WERI-Rb-1 (cell line): ENCODE measurements at places on chromosomes 1 and 21.

DNA sequence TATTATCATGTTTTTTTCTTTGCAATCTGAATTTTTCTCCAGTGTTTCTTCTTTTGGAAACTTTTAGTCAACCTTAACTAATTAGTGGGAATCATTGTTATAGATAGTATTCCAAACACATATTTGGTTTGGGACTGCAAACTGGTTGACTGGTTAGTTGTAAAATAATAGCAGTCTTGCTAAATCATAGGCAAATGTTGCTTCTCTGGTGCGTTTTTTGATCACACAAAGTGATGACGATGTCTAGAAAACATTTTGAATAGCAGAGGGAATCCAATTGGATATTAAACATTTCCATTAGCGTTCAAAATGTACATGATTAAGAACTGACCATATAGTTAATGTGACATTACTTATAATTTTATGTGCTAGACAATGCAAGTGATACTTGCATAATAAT lies 4.5 kb downstream of the DNAJB4 start:
- DNase-seq = no peak

GRCh38 chr1:62314454-62315350 lies 4.5 kb downstream of the KANK4 start:
- no peak for DNase-seq

- no peak for DNase-seq
Observed at GRCh38 chr1:7663451-7664146, 107.5 kb upstream of the VAMP3 start.

DNA sequence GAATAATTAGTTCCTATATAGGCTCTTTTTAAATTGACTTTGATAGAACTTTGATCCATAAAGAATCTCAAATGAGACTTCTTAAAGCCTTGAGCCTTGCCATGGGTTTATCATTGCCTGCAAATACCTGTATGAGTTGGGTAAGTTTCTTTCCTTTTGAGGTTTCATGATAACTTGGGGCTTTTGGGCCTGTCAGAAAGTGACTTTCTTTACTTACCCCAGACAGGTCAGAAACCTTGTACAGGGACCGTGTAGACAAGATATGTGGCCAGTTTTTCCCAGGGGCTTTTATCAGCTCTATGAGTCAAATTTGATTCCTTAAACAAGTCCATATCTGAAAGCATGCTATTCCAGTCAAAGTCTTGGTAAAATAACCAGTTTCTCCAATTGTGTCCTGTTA lies 17.3 kb downstream of the KCTD3 start:
- no peak for DNase-seq

- no peak for DNase-seq
Observed at GRCh38 chr1:36274201-36274600, 32.0 kb upstream of the SH3D21 start.

DNA sequence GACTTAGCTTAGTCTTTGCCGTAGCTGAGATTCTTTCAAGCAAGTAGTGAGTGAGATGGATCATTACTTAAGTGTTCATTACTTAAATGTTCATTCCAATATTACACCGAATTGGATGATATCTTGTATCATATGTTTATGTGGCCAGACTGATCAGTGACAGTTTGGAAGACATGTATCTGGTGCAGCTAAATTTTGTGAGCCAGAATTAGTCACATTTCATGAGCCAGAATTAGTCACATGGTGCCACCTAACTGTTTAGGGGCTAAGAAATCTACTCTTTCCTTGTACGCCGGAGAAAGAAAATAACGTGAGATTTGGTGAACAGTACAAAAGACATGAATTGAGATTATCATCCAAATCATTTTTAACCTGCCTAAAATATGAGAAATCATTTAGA lies 355.6 kb downstream of the USP25 start:
- DNase-seq = no peak

GRCh38 chr1:199490769-199491527 lies 536.6 kb upstream of the NR5A2 start:
- DNase-seq = no peak

DNA sequence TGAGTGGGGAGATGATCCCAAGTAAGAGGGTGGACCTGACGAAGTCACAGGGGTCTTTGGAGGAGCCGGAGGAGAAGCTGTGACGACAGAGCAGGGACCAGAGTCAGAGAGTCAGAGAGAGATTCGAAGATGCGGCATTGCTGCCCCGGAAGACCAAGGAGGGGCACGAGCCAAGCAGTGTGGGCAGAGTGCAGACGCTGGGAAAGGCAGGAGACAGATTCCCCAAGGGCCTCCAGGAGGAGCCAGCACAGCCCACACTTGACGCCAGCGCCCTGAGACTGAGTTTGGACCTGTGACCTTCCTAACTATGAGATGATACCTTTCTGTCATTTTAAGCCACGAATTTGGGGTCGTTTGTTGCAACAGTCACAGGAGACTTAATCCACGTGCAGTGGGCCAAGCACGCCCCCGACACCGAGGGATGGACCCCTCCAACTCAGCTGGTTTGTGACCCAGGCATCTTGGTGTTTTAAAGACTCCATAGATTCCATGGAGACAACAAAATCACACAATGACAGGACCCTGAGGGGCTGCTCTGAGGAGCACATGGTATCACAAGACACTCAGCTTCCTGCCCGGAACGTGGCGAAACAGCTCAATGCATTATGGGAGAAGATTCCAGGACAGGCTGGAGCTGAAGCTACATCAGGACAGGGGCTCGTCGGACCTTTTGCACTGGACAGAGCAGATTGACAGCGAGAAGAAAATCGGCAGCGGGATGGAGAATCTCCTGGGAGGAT lies 11.0 kb upstream of the TFF1 start:
- DNase-seq = no peak

- no peak for DNase-seq
Observed at GRCh38 chr1:37840711-37841110, 18.7 kb downstream of the MTF1 start.

GRCh38 chr21:43940329-43941050 lies 71.6 kb upstream of the TRAPPC10 start:
- DNase-seq = peak; percentile 70

- DNase-seq = no peak
Observed at GRCh38 chr1:4696753-4697152, 42.3 kb downstream of the AJAP1 start.

DNA sequence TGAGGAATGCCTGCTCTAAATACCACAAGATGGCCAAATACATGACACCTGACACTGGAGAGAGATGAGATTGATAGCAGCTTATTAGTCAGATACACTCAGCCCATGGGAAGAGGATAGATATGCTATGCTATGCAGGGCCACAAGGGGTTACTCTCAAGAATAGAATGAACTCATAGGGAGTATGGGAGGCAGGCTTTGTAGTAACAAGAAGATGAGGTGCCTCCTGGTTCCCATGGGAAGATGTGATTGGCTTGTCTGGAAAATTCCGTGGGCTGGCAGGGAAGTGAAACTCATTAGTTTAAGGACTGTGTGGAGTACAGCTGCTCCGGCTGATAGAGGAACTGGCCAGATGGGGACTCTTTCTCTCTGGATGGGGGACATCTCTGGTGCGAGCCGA lies 16.5 kb downstream of the CCDC30 start:
- DNase-seq = peak; percentile 9

GRCh38 chr1:83954166-83954823 lies 44.6 kb downstream of the TTLL7 start:
- DNase-seq = peak; percentile 75

- DNase-seq = peak; percentile 42
Observed at GRCh38 chr1:188782220-188782841, 1695.3 kb downstream of the BRINP3 start.

- no peak for DNase-seq
Observed at GRCh38 chr1:215360758-215361157, 206.3 kb upstream of the KCTD3 start.

DNA sequence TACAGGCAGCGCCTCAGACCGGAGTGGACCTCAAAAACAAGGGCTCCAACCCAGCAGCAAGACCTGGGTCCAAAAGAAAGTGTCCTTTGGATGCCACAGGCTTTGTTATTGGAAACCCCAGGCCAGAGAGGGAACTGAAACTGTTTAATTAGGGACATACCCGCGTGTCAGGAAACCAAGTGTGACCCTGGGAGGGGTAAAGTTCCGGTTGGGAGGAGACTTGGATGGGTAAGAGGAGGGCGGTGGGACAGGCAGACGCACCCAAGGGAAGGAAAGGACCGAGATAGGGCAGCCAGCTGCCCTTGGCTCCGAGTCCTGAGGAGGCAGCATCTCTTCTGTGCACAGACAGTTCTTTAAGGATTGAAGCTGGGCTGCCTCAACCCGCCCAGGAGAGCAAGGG lies 71.4 kb downstream of the CDC7 start:
- DNase-seq = no peak

DNA sequence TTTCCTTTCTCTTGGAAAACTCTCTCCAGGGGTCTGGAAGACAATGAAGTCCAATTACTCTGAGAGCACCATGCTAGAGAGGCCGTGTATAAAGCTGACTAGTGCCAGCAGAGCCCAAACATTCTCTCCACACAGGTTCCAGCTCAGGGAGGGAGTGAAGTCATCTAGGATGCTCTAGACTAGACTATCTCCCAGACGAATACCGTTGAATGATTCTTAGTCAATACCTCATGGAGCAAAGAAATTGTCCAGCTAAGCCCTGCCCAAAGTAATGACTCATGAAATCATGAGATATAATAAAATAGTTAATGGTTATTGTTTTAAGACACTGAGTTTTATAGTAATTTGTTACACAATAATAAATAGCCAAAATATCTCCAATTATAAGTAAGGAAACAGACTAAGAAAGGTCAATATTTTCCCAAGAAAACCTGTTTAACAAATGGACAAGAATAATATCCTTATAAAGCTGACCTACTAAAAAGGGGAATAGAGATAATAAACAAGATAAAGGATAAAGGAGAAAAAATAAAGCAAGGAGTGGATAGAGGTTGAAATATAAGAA lies 163.9 kb upstream of the LRRC7 start:
- DNase-seq = no peak

- no peak for DNase-seq
Observed at GRCh38 chr1:107979926-107980325, 14.9 kb upstream of the VAV3 start.

GRCh38 chr21:46185716-46186115 lies 1.5 kb upstream of the SPATC1L start:
- DNase-seq = no peak

GRCh38 chr1:168372307-168372706 lies 91.6 kb downstream of the TBX19 start:
- no peak for DNase-seq

DNA sequence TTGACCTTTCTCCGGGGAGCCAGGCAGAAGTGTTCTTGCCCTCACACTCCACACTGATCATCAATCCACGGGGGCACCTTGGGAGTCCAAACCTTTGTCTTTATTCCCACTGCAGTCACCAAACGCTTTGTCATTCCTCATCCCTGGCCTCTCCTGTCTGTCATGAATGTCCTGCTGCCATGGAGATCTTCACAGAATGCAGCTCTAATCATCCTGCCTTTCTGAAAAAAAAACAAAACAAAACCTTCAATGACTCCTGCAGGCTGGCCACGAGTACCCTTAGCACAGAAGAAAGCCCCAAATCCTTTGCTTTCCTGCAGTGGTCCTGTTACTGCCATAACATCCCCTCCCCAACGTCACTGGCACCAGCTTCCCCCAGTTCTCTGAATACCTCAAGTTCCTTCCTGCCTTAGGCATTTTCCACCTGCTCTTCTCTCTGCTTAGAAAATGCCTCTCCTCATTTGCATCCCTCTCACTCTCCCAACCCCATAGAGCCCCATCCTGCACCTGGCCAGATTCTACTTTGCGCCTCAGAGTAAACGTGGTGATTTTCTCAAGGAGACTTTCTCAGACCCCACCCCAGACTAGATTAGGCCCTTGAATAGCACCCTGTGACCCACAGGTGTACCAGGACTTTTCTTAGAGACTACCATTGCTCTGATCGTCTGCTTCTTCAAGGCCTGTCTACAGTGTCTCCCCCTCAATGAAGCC lies 131.2 kb downstream of the AK5 start:
- no peak for DNase-seq

DNA sequence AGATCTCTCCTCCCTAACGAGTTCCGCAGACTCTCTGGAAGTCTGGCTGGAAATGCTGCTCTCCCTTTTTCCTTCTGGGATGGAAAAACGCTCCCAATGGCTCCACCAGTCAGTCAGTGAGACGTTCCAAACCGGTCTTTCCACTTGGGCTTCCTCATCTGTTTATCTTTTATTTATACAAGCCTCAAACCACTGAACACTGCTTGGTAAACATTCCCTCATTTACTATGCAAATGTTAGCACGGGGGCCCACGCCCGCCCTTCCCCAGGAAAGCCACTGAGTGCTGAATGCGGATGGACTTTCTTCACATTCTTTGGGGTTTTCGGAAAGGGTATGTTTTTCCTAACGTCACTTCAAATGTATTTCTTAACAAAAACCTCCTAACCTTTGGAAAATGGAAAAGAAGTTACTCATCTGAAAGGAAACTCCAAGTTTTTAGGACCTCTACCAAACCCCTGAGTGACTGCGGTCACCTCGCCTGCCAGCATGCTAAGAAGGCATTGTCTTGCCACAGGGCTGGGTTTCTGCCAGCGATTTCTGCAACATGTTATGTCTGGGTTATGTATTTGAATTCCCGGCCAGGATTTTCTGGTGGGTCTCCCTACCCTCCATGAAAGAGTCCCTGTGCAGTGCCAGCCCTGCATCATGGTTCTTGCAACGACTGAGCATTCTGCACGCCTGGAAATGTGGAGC lies 14.0 kb upstream of the UMODL1 start:
- no peak for DNase-seq

DNA sequence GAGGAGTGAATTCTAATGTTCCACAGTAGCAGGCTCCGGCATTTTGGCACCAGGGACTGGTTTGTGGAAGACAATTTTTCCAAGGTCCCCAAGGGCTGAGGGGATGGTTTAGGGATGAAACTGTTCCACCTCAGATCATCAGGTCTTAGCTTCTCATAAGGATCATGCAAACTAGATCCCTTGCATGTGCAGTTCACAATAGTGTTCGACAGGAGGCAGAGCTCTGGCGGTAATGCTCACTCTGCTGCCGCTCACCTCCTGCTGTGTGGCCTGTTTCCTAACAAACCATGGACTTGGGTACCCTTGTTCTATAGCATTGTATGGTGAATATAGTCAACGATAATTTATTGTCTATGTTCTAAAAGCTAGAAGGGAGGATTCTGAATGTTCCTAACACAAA lies 16.6 kb downstream of the CRNN start:
- DNase-seq = no peak

DNA sequence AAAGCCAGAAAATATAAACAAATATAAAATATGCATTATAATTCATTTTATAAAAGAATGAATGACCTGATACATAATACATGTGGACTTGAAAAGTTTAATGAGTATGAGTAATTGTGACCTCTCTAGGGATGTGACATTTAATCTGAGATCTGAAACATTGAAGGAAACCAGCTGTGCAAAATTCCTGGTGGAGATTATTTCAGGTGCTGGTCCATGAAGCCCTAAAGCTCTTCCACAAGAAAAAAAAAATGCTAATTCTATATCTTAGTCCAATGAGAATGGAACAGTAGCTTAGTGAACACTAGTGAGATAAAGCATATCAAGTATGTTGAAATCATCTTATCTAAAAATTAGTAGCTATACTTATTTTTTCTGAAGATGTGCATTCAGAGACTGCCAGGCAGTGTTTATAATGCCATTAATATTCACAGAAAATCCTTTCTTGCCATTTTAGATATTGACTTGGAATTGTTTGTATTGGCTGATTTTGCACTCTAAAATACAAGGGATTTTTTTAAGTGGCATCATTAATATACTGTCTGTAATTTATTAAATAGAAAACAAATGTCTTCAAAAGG lies 1485.9 kb downstream of the PLA2G4A start:
- DNase-seq = no peak
